Pericardium fibroblast (primary cell): ENCODE measurements at places on chromosomes 16 and 17. TPM values are rescaled to one million over a fixed set of nuclear protein-coding genes. Genes with fewer than 3 reads are reported as not detected.

The DHX8 gene
- total RNA-seq: 23.7 and 25.3 TPM in 2 replicates

The HSD11B2 gene
- total RNA-seq: 0.34 TPM in 1 of 2 replicates, not detected in the other

The TBC1D16 gene
- 34.9 and 79.6 TPM in 2 replicates for total RNA-seq

The MYL11 gene
- 48.3 TPM in 1 of 2 replicates, not detected in the other for total RNA-seq
